ENCODE measurements at places on chromosomes 5 and 9.

- no peaks in the 10 kb centered on the region for H3K27me3 ChIP-seq
- no peak overlapping the region for H3K27ac ChIP-seq
- H3K4me1 ChIP-seq, result no peaks in the 10 kb centered on the region
- no peak for DNase-seq
- H3K4me3 ChIP-seq, result no peak overlapping the region
These were observed 39.4 kb upstream of the MAP1B start for GRCh38 chr5:72067682-72068470.

GRCh38 chr5:176697934-176698538 lies 50.8 kb downstream of the TSPAN17 start:
- peaks cover 83% of the 10 kb centered on the region for H3K27me3 ChIP-seq
- H3K36me3 ChIP-seq, result no peaks in the 10 kb centered on the region
- H3K4me1 ChIP-seq, result peaks cover 8% of the 10 kb centered on the region
- H3K27ac ChIP-seq, result no peak overlapping the region
- H3K4me3 ChIP-seq, result no peak overlapping the region

DNA sequence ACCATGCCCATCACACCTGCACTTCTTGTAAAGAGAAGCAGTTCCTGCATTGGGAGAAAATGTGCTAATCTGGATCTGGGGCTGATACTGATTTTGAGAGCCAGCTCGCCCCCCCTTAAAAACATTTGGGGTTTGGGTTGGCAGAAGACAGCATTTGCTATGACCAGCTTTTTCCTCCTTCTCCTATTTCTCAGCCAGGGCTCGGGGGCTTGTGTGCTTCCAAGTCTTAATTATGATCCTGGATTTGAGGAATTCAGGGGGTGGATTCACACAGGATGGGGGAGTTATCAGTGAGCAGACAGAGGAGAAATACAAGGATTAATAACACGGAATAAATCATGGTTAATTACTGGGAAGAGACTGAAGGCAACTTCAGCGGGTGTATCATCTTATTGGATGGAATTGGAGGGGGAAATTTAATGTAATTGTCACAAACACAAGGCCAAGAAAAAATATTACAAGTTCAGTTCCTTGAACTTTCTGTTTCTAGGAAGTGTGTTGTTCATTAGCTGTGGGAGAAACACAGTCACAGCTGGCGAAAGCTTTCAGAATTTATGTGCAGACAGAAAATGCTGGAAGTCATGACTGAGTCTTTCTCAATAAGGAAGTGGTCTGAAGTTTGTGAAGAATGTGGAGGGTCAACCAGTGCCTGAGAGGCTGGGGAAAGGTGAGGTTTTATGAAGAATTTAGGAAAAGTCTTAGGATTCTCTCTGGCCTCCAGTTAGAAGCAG lies 15.3 kb downstream of the C9orf152 start:
- no peaks in the 10 kb centered on the region for H3K27me3 ChIP-seq
- no peak for DNase-seq
- H3K4me1 ChIP-seq, result peaks cover 32% of the 10 kb centered on the region
- no peak overlapping the region for H3K4me3 ChIP-seq
- no peak overlapping the region for H3K27ac ChIP-seq

DNA sequence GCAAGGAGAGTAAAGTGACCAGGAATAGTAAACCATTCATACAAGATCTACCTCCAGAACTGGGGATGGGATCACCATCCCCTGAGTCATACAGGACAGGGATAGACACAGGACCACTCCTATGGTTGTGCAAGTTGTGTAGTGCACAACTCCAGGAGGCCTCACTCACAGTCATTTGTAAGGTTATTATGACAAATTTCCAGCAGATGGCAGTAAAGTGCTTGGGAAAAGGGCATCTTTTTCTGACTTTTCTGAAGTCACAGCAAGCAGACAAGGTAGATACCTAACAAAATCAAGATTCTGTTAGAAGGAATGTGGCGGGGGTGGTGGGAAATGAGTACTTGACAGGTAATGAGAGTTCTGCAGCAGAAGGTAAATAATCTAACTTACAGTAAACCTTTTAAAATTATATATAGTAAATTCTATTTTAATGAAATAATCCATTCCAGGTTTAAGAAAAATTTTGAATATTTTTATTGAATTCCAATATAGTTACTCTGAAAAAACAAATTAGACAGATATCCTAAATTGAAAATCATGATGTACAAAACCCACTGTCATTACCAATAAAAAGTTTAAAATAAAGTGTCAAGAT lies 16.7 kb upstream of the KIF27 start:
- peaks cover 28% of the 10 kb centered on the region for H3K36me3 ChIP-seq
- H3K4me3 ChIP-seq, result no peak overlapping the region
- H3K27me3 ChIP-seq, result no peaks in the 10 kb centered on the region
- DNase-seq, result peak; percentile 13
- H3K4me1 ChIP-seq, result peaks cover 8% of the 10 kb centered on the region

GRCh38 chr5:153964880-153965645 lies 73.6 kb downstream of the FAM114A2 start:
- peak overlapping the region; percentile 19 for H3K4me3 ChIP-seq
- no peaks in the 10 kb centered on the region for H3K4me1 ChIP-seq
- DNase-seq, result peak; percentile 20
- no peaks in the 10 kb centered on the region for H3K27me3 ChIP-seq
